ENCODE measurements at places on chromosomes 11 and 22. TPM values are rescaled to one million over a fixed set of nuclear protein-coding genes. Genes with fewer than 3 reads are reported as not detected.
A peak's percentile ranks its signal among the peaks of the same experiment; 100 is the strongest.

DNA sequence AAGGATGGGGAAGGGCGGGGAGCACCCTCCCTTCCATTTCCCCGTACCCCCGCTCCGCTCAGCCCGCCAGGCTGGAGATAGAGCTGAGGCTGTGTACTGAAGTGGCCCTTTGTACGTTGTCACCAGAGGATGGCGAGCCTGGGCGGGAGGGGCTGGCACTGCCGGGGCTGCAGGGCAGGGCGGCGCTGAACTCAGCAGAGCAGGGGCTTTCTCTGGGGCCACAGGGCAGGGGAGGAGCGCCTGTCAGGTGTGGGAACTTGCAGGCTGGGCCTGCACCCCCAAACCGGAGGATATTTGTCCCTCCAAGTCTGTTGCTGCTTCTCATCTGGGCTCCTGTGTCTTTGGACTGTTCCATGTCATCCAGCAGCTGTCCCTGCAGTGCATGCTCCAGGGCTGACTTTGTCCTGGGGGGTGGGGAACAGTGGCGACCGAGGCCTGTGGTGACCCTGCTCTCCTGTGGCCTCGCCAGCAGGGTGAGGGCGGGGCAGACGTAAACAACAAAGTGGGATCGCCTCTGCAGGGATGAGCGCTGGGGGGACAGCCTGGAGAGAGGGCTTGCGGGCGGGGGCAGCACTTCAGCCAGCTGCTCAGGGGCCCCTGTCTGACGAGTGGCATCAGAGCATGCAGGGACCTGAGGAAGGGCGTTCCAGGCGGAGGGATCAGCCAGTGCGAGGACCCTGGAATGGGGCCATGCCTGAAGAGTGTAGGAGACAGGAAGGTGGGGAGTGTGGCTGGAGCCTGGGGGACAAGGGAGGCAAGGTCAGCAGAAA is 13.1 kb downstream of the MGAT3 start:
- no peak for DNase-seq
- H3K27ac ChIP-seq: no peak overlapping the region
- H3K4me1 ChIP-seq: peaks cover 44% of the 10 kb centered on the region
- no peak overlapping the region for H3K4me3 ChIP-seq
- H3K36me3 ChIP-seq: no peaks in the 10 kb centered on the region
- no peaks in the 10 kb centered on the region for H3K27me3 ChIP-seq

DNA sequence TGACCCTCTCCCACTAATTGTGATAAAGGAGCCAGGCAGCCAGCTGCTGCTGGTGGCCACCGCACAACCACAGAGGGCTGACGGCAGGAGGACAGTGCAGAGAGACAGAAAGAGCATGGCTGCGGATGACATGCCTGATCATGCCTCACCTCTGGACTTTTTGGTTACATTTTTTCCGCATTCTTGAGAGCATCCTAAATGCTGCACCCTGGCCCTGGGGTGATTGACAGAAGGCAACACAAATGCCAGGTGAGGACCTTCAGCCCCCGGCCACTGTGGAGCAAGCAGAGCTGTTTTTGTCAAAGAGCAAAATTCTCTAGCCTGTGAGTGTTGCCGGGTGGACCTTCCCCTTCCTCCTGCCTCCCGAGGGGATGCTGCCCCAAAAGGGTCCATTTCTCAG is 78.5 kb downstream of the RPS6KA4 start:
- H3K4me3 ChIP-seq: no peak overlapping the region
- H3K27me3 ChIP-seq: no peaks in the 10 kb centered on the region
- no peak for DNase-seq
- H3K27ac ChIP-seq: no peak overlapping the region

DNA sequence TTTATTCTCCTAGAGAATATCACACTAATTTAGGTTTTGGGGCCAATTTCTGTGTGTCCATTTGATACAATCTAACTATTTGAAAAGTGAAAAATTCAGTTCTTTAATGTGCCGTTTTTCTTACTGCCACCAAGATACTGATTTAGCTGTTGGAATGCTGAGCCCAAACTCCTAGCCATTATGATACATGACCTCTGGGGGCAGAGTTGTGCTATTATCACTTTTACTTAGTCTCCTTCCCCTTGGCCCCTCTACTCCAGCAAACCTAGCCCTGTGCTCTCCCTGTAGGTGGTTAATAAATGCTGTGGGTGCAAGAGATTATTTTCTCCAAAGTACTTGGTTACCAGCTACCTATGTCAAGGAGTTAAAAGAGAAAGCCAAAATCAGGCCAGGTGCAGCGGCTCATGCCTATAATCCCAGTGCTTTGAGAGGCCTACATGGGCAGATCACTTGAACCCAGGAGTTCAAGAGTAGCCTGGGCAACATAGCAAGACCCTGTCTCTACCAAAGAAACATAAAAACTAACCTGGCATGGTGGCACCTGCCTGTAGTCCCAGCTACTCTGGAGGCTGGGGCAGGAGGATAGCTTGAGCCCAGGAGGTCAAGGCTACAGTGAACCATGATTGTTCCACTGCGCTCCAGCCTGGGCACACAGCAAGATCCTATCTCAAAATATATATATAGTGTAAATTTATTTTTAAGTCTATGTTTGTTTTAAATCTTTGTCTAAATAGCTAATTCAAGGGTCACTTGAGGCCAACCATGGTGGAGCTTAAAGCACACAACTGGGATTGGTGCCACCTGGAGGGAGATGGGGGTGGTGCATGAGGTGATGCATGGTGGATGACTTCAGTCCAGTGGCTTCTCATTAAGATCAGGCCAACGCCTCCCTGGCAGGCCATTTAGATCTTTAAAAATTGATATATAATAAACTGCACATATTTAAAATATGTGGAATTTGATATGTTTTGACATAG is 193.2 kb upstream of the PLET1 start:
- no peak overlapping the region for H3K27ac ChIP-seq
- no peaks in the 10 kb centered on the region for H3K36me3 ChIP-seq
- no peaks in the 10 kb centered on the region for H3K27me3 ChIP-seq
- peak; percentile 11 for DNase-seq
- H3K4me1 ChIP-seq: no peaks in the 10 kb centered on the region

DNA sequence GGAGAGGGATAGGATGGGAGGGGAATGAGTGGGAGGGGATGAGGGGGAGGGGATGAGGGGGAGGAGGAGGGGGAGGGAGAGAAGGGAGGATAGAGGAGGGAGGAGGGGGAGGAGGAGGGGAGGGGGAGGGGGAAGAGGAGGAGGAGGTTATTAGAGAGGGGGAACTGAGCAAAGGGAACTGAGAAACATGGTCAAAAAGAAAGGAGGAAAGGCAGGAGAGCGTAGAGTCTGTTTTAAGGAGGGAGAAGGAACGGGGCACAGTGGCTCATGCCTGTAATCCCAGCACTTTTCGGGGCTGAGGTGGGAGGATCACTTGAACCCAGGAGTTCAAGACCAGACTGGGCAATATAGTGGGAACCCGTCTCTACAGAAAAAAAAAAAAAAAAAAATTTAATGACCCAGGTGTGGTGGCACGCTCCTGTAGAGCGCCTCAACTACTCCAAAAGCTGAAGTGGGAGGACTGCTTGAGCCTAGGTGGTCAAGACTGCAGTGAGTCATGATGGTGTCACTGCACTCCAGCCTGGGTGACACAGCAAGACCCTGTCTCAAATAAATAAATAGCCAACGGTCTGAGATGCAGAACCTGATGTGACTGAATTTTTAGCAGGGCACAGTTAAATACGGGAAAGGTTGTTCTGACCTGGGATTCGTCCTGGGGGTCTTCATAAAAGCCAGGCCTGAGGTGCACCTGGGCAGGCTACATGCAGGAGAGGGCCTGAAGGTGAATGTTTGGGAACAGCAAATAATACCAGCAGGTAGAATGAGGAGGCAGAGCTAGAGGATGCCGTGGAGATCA is 4.0 kb downstream of the B3GNT6 start:
- peaks cover 15% of the 10 kb centered on the region for H3K4me1 ChIP-seq
- H3K27me3 ChIP-seq: peaks cover 8% of the 10 kb centered on the region
- no peak overlapping the region for H3K4me3 ChIP-seq
- H3K27ac ChIP-seq: no peak overlapping the region
- DNase-seq: peak; percentile 27

GRCh38 chr22:44331881-44332714 is 19.3 kb upstream of the SHISAL1 start:
- no peak overlapping the region for H3K4me3 ChIP-seq
- no peak overlapping the region for H3K27ac ChIP-seq
- no peak for DNase-seq
- H3K27me3 ChIP-seq: peaks cover 52% of the 10 kb centered on the region
- H3K36me3 ChIP-seq: no peaks in the 10 kb centered on the region
- peaks cover 2% of the 10 kb centered on the region for H3K4me1 ChIP-seq

- DNase-seq: no peak
- no peaks in the 10 kb centered on the region for H3K36me3 ChIP-seq
- no peak overlapping the region for H3K4me3 ChIP-seq
- no peak overlapping the region for H3K27ac ChIP-seq
- H3K4me1 ChIP-seq: no peaks in the 10 kb centered on the region
Measured at GRCh38 chr11:79617561-79617960, 176.7 kb upstream of the TENM4 start.

DNA sequence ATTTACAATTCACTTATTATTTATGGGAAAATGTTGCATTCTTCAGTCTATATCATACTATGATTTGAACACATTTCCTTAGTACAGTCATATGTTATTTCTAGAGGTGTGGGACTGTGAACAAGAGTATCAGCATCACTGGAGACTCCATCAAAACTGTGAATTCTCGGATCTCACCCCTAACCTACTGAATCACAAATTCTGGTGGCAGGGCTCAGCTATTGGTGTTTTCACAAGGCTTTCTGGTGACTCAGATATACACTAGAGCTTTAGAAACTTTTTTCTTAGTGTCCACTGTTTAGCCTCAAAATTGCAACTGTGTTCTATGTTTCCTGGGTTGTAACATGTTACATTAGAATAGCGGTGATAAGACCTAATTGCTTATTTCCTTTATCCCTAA is 352.9 kb upstream of the DDI1 start:
- DNase-seq: no peak
- no peak overlapping the region for H3K4me3 ChIP-seq
- H3K27me3 ChIP-seq: no peaks in the 10 kb centered on the region
- H3K27ac ChIP-seq: no peak overlapping the region
- no peaks in the 10 kb centered on the region for H3K36me3 ChIP-seq

DNA sequence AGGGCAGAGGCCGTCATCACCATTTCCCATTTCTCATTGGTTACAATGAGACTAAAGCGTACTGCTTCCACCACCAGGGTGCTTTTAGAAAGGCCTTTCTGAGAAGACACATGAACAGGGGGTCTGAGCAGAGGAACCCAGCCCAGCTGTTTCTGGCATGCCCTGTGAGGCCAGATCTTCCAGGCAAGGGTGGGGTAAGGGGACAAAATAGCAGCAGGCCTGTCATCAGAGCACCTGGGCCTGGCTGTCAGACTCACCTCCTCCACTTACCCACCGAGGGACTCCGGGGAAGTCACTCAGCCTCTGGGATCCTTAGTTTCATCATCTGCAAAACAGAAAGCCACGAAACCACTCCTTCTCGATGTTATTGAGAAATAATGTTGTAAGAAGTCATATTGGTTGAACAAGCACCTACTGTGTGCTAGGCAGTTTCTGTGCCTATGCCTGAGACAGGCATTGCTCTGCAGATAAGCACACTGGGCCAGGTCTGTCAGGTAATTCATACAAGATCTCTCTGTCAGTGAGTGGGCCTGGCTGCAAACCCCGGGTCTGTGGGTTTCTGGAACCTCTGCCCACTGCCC is 8.8 kb upstream of the WNT11 start:
- peaks cover 7% of the 10 kb centered on the region for H3K4me1 ChIP-seq
- DNase-seq: no peak
- H3K4me3 ChIP-seq: no peak overlapping the region
- no peaks in the 10 kb centered on the region for H3K36me3 ChIP-seq

DNA sequence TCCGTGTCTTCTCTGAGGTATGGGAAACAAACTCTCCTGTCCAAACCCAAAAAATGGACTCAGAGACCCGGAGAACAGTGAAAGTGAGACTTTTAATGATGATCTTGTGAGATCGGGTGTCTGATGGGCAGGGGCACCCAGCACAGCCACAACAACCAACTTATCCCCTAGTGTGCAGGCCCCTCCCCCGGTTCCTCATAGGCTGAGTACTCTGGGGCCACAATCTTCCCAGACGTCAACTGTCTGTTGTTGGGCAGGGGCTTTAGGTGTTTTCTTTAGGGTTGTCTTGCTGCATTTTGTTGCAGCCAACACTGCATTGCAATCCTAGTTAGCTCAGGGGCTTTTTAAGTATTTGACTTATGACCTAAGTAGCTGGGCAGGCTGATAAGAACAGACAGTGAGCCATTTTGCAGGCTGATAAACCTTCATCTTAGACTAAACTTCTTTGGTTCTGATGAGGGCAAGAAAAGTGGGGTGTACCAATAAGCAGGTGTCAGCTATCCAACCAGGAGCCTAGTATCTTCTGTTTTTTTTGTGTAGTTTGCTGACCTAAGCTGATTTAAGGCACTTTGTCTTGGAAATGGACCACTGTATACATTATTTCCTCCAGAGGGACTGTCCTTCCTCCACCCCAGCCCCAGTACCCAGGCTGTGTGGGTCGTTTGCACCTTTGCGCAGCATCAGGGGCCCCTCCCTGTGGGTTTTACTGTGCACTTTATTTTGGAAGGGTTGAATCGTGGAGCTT is 1323.6 kb downstream of the TBC1D22A start:
- DNase-seq: no peak
- H3K27ac ChIP-seq: no peak overlapping the region
- no peaks in the 10 kb centered on the region for H3K27me3 ChIP-seq
- H3K4me1 ChIP-seq: peaks cover 3% of the 10 kb centered on the region
- H3K36me3 ChIP-seq: no peaks in the 10 kb centered on the region
- no peak overlapping the region for H3K4me3 ChIP-seq

The UPB1 gene
- polyA plus RNA-seq: 0.13 TPM

The GP1BB gene
- 1.5 TPM for polyA plus RNA-seq

The CDK2AP2 gene
- 67.8 TPM for polyA plus RNA-seq

Measured in CD14-positive monocyte (primary cell).